EL (cell line): ENCODE measurements at places on chromosomes 3 and 15.

DNA sequence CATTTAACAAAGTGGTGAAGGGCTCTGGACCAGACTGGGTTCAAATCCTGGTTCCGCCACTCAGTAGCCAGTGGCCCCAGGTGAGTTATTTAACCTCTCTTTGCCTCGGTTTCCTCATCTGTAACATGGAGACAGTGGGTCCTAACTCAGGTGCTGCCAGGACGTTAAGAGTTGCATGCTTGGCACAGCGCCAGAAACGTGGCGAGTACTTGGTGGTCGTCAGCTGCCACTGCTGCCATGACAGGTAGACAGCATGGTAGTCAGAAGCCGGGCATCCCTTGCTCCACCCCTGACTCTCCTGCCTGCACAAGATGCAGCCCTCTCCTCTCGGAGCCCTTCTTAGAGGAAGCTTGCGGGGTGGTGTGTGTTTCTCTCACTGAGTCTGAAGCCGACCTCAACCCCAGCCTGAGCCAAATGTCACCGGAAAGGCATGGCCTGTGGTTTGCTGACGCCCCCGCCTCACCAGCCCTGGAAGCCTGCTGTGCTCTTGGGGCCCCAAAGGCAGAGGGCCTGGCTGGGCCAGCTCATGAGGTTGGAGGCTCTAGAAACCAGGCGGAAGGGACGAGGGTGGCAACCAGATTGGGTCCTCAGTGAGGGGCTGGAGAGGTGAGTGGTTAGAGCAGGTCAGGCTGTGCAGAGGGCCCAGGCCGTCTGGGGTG lies 160.8 kb upstream of the TLE3 start:
- DNase-seq, result peak; percentile 16

DNA sequence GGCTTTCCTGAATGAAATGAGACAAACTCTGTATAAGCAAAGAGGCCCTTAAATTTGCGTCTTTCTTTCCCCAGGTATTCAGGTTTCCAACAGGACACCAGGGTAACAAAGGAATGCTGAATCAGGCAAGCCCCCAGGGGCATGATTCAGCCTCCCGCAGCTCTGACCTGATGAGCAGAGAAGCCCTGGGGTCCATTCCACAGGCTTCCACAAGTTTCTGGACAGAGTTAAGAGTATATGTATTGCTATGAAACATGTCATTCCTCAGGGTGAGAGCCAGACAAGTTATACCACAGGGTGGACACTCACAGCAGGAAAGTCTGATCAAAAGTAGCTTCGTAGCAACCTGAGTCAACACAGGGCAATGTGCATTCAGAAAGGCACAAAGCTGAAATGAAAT lies 68.1 kb upstream of the CTNNB1 start:
- peak; percentile 58 for DNase-seq

DNA sequence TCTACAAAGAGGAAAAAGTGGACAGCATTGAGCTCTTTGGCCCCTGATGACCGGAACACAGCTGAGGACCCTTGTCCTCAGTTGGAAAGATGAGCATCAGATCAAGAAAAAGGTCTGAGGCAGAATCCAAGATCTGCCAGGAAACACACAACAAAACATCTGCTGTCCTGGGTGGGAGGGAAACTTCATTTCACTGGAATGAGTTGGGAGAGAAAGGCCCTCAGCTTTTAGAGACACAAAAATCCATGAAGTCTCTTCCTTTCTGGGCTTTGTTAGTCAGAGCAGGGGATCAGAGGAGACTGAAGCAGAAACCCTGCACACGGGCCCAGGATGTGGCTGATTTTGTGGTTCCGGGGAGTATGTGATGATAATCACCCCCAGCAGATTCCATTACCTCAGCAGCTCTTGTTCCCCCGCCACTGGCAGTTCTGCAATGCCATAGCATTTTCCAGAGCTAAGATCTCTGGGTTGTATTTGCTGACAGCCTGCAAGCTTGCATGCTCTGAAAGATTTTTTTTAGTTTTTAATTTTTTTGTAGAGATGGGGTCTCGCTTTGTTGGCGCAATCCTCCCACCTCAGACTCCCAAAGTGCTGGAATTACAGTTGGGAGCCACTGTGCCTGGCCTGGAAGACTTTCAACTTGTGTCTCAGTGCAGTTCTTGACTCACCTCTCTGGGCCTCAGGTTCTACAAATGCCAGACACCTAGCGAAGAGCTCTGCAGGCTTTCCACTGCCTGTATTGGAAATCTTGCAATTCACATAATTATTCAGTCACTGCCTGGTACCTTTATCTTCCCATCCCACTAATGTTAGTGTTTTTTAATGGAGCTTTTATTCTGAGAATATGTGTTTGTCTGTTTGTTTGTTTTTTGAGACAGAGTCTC lies 5.8 kb upstream of the TATDN2 start:
- peak; percentile 79 for DNase-seq

DNA sequence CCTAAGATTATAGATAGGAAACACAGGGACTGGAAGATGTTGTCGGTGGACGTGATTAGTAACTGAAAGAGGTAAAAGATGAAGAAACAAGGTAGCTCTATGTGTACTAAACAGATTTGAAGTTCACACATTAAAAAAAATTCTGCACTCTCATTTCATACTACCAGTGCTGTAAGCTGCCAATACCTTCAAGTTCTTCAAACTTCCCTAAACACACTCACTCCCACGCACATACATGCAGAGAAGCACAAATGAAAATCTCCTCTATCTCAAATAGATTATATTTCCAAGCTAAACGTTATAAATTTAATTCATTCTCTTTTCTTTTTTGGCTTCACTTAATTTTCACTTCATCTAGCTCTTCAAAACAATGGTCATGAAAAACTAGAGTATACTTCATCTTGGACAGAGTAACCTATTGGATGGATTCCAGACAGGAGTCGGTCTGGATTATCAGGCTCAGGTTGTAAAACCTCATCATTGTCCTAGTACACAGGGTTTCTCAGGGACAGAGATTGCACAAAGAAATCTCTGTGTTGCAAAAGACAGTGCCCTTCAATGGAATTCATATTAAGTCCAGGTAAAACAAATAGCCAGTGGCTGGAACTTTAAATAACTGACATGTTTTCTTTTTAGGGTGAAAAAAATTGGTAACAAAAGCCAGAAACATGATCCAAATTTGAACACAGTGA lies 408.1 kb upstream of the ZNF385D start:
- DNase-seq, result no peak

DNA sequence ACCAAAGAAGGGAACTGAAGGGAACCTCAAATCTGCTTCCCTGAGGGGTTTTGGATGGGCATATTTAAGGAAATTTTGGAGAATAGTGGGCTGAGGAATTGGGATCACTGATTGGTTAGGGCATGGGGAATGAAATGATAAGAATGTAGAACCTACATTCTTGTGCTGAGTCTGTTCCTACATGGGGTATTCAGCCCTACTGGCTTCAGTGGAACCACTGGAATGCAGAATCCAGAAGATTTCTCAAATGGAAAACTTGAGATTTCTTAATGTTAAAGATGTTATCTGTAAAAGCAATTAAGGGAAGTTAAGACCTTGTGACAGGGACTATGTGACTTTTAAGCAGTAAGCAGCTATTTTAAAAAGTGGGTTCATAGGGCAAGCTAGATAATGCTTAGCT lies 1062.4 kb downstream of the AGBL1 start:
- peak; percentile 46 for DNase-seq

- DNase-seq, result no peak
These were observed 9.5 kb upstream of the CSPG4 start for GRCh38 chr15:75721923-75722870.

- no peak for DNase-seq
These were observed 153.2 kb downstream of the CTNNB1 start for GRCh38 chr3:41352510-41352909.

GRCh38 chr15:40313531-40314398 lies 6.0 kb upstream of the PLCB2 start:
- peak; percentile 35 for DNase-seq

GRCh38 chr15:48862705-48863104 lies 15.2 kb upstream of the EID1 start:
- no peak for DNase-seq

DNA sequence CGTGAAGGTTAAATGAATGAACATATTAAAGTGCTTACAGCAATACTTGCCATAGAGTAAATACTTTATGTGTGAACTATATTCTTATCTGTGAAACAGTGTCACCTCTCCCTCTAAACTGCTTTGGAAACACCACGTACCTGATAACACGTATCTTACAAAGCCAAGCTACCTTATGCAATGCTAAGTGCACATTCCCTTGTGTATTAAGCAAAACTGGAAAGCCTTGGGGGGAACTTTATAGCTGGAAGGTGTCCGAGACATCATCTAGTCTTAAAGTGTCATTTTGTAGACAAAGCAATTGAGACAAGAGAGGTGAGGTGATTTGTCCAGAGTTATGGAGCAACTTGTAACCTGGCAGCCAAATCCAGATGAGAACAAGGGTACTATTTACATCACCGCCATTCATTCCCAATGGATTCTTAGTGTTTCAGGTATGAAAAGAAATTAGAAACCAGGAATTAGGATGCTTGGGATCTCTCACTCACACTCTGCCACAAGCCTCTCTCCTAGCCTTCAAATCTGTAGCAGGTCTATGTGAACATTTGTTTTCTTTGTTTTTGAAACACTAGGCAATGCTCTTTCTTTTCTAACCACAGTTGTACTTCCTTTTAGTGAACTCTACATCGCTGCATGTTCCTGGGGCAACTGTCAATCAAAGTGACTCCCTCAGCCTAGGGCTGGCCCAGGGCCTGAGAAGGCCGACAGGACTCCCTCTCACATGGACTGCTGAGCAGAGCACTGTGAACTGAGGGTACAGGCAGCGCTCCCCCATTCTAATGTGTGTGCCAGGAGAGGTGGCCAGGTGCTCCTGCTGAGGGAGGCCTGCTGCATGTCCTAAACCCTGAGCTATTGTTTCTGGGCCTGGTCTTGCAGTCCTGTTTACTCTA lies 13.9 kb upstream of the MGLL start:
- no peak for DNase-seq

GRCh38 chr3:9012521-9012920 lies 49.2 kb upstream of the RAD18 start:
- no peak for DNase-seq

DNA sequence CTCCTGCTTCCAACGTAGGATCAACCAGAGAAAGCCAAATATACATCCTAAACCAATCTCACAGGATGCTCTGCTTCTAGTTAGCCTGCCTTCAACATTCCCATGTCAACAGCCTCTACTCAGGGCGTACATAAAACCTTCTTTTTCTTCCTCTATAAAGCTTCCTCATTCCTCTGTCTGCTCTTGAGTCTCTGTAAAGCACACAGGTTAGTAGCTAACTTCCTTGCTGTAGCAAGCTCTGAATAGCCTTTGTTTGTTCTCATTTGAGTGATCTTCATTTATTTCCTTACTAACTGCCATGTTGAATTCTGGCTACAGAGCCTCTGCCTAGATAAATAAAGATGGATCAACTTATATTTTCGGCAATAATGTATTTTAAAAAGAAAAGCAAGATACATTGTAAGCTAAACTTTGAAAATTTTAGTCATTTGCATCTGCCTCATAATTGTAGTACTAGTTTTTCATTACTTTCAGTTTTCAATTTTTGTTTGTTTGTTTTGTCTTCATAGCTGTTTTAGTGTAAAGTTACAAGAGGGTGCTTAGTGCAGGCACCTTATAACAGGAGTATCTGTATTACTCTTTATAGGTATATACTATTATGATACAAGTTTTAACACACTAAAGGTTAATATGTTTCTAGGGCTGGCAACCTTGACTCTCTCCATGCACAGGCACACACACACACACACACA lies 498.2 kb downstream of the PYDC2 start:
- no peak for DNase-seq

GRCh38 chr15:34659056-34659455 lies 75.6 kb upstream of the GOLGA8B start:
- DNase-seq, result no peak

- no peak for DNase-seq
These were observed 3.1 kb downstream of the IFRD2 start for GRCh38 chr3:50289130-50289529.

DNA sequence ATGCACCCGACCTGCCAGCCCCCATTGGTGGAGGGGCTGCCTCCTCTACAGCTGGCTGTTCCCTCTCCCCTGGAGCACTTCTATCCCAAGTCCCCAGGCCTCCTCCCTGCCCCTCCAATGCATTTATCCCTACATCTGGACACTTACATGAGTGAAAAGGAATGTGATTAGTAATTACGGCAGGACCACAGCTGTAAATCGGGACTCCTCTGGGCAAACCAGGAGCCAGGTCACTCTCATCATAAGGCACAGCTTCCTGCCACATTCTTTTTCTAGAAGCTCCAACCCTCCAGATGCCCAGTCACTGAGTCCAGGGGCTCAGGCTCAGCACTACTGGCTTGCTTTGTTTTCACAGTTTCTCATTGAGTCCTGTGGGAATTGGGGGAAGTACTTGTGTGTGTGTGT lies 54.3 kb downstream of the IL20RB start:
- peak; percentile 91 for DNase-seq

GRCh38 chr15:47959617-47960413 lies 161.0 kb upstream of the SLC24A5 start:
- no peak for DNase-seq

DNA sequence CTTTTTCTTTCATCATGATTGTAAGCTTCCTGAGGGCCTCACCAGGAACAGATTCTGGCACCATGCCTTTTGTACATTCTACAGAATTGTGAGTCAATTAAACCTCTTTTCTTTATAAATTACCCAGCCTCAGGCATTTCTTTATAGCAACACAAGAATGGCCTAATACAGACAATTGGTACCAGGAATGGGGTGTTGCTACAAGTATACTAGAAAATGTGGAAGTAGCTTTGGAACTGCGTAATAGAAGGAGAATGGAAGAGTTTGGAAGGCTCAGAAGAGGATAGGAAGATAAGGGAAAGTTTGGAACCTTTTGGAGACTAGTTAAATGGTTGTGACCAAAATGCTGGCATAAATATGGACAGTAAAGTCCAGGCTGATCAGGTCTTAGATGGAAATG lies 108.9 kb upstream of the PLSCR4 start:
- no peak for DNase-seq

GRCh38 chr3:152317184-152317583 lies 48.5 kb downstream of the MBNL1 start:
- no peak for DNase-seq

- DNase-seq, result no peak
These were observed 96.2 kb downstream of the CBLB start for GRCh38 chr3:105772635-105773034.

- DNase-seq, result no peak
These were observed 115.0 kb downstream of the ISL2 start for GRCh38 chr15:76451540-76451939.

- DNase-seq, result no peak
These were observed 243.5 kb upstream of the DCBLD2 start for GRCh38 chr3:99145031-99145430.

- DNase-seq, result no peak
These were observed 249.1 kb downstream of the UACA start for GRCh38 chr15:70514251-70514650.

DNA sequence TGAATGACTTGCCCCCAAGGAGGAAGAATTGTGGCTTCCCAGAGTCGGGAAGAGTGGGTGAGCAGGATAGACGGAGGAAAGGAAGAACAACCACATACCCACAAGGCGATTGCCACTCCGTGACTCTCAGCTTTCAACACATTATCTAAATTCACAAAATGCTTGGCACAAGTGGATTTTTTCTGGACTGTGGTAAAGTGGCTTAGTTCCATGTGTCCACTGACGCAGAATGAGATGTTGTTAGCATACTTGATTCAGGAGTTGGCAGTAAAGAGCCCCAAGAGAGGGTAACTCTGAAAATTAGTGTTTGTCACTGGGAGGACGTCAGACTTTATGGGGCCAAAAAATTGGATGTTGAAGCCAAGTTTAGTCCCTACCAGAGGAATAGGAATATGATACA lies 198.8 kb upstream of the CTNNB1 start:
- DNase-seq, result no peak

GRCh38 chr3:184259396-184259877 lies 1.9 kb downstream of the CAMK2N2 start:
- no peak for DNase-seq
